ENCODE measurements at places on chromosomes 5 and 9. TPM values are rescaled to one million over a fixed set of nuclear protein-coding genes. Genes with fewer than 3 reads are reported as not detected.
A peak's percentile ranks its signal among the peaks of the same experiment; 100 is the strongest.

- H3K27me3 ChIP-seq = no peaks in the 10 kb centered on the region
Observed at GRCh38 chr9:87742813-87743428, 17.0 kb downstream of the CTSL start.

DNA sequence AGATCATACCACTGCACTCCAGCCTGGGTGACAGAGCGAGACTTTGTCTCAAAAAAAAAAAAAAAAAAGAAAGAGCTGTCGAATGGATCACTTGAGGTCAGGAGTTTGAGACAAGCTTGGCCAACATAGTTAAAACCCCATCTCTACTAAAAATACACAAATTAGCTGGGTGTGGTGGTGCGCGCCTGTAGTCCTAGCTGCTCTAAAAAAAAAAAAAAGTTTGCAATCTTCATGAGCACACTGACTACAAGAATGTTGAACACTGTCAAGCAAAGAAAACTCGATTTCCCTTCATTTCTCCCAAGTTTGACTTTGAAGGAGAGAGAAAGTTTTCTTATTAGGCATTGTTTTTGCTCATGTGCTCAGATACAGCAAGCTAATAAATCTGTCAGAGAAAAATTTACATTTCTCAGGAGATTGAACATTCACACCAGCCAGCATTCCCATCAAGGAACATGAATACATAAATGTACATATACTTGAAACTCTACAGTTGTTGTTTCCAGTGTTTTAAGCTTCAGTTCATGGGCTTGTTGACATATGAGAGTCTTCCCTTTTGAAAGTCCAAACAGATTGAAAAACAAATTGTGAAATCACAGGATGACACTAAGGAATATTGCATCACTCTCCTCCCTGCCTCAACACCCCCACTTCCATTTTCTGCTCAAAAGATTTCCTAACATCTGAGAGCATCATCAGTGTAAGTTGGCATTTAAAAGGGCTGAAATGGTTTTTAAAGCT, 81.8 kb downstream of the ARRDC3 start:
- no peaks in the 10 kb centered on the region for H3K27me3 ChIP-seq
- H3K4me1 ChIP-seq = peaks cover 4% of the 10 kb centered on the region
- H3K4me3 ChIP-seq = no peak overlapping the region
- no peak for DNase-seq

- no peaks in the 10 kb centered on the region for H3K4me1 ChIP-seq
- H3K4me3 ChIP-seq = no peak overlapping the region
- no peak overlapping the region for H3K27ac ChIP-seq
- no peaks in the 10 kb centered on the region for H3K27me3 ChIP-seq
- DNase-seq = no peak
Observed at GRCh38 chr9:94757158-94757557, 30.7 kb downstream of the AOPEP start.

DNA sequence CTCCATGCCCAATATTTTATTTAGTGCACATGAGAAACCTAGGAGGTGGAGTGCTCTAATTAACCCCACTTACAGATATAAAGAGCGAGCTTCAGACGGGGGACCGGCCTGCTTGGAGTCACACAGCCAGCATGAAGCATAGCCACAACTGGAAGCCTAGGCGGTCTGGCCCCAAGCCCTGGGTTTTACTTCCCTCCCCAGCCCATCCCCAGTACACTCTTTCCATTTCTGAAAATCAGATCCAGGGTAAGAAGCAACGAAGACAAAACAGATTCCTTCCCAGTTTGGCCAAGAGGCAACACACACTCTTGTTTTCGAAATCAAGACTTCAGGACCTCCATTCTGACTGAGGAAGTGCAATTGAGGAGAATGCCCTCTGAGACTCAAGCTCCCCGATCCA, 27.1 kb downstream of the KCNMB1 start:
- DNase-seq = no peak
- H3K4me1 ChIP-seq = no peaks in the 10 kb centered on the region
- H3K36me3 ChIP-seq = no peaks in the 10 kb centered on the region
- no peak overlapping the region for H3K4me3 ChIP-seq

GRCh38 chr9:137454597-137455358, 4.4 kb downstream of the NSMF start:
- H3K4me1 ChIP-seq = peaks cover 43% of the 10 kb centered on the region
- DNase-seq = peak; percentile 65
- no peaks in the 10 kb centered on the region for H3K27me3 ChIP-seq
- H3K4me3 ChIP-seq = peak overlapping the region; percentile 10

DNA sequence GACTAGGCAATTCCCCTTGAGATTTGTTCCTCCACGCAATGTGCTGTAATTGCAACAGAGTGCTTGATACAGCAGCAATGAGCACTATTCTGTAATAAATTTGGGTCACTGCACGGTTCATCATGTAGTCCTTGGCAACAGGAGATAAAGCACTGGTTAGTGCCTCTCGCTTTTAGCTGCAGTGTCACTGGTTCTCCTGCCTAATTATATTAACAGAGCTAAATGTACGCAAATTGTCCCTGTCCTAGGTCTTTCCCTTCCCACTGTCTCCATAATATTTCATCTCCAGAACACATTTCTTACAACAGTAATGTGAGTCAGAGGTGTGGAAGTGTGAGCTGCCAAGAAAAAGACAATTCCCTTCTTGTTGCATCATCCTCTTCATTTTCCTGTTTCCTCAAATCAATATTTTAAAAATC, 553.1 kb downstream of the ZNF608 start:
- no peaks in the 10 kb centered on the region for H3K36me3 ChIP-seq
- no peak for DNase-seq
- H3K27ac ChIP-seq = no peak overlapping the region
- no peak overlapping the region for H3K4me3 ChIP-seq

DNA sequence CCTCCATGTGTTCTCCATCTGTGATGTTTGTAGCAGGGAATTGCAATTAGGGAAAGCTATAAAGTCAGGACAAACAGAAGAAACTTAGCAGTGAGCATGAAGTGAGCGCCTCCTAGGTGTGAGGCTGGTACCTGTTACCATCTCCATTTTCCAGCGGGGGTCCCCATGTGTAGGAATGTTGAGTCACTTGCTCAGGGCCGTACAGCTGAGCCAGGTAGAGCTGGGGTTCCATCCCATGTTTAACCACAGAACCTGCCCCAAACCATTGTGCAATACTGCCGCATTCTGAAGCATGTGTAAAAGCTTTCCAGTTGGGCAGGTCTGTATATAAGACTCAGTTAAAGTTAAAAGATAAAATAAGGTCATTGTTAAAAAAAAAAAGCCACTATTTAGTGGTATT, 62.7 kb downstream of the NDFIP1 start:
- no peaks in the 10 kb centered on the region for H3K4me1 ChIP-seq
- no peaks in the 10 kb centered on the region for H3K36me3 ChIP-seq
- no peak overlapping the region for H3K4me3 ChIP-seq
- no peak for DNase-seq
- no peaks in the 10 kb centered on the region for H3K27me3 ChIP-seq

- H3K36me3 ChIP-seq = no peaks in the 10 kb centered on the region
- no peak overlapping the region for H3K4me3 ChIP-seq
- H3K27ac ChIP-seq = no peak overlapping the region
- no peak for DNase-seq
- H3K4me1 ChIP-seq = no peaks in the 10 kb centered on the region
Observed at GRCh38 chr5:62661126-62661525, 82.5 kb downstream of the LRRC70 start.

- peak; percentile 88 for DNase-seq
- no peaks in the 10 kb centered on the region for H3K27me3 ChIP-seq
- no peaks in the 10 kb centered on the region for H3K4me1 ChIP-seq
- no peaks in the 10 kb centered on the region for H3K36me3 ChIP-seq
- peak overlapping the region; percentile 58 for H3K27ac ChIP-seq
Observed at GRCh38 chr9:12813960-12814876, 39.4 kb downstream of the LURAP1L start.

- H3K27ac ChIP-seq = no peak overlapping the region
- no peaks in the 10 kb centered on the region for H3K36me3 ChIP-seq
- no peaks in the 10 kb centered on the region for H3K27me3 ChIP-seq
- H3K4me1 ChIP-seq = no peaks in the 10 kb centered on the region
Observed at GRCh38 chr5:148735301-148735835, 81.0 kb upstream of the HTR4 start.

DNA sequence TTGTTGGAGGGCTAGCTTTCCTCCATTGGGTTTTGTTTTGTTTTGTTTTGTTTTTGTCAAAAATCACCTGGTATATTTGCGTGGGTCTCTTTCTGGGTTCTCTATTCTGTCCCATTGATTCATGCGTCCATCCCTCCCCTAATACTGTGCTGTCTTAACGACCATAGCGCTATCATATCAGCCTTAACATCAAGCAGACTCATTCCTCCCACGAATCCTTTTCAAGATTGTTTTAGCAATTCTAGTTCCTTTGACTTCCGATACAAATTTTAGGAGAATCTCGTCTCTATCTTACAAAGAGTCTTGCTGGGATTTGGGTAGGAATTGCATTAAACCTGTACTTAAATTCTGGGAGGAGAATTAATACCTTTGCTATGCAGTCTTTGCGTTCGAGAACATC, 31.1 kb upstream of the RNF130 start:
- no peak overlapping the region for H3K4me3 ChIP-seq
- no peaks in the 10 kb centered on the region for H3K27me3 ChIP-seq
- DNase-seq = no peak
- no peaks in the 10 kb centered on the region for H3K36me3 ChIP-seq
- no peak overlapping the region for H3K27ac ChIP-seq

DNA sequence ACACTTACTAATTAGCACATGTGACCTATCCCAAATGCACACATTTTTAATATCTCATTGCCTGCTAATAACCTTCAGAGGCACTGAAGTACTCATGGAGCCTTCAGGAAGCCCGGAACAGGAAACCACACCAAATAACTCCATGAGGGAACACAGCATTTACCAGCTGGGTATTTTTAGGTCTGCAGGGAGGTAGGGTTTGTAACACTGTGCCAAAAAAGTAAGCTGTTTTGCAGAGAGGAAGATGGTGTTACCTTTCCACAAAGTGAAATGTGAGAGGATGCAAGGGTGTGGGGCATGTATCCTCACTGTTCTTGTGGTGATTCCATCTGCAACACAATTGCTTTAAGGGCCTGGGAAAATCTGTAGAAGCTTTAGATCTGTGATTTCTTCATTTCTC, 64.4 kb downstream of the NUDT12 start:
- no peak for DNase-seq
- no peak overlapping the region for H3K4me3 ChIP-seq
- no peak overlapping the region for H3K27ac ChIP-seq
- H3K4me1 ChIP-seq = no peaks in the 10 kb centered on the region
- no peaks in the 10 kb centered on the region for H3K36me3 ChIP-seq

- H3K27ac ChIP-seq = no peak overlapping the region
- H3K4me3 ChIP-seq = no peak overlapping the region
- DNase-seq = no peak
- peaks cover 8% of the 10 kb centered on the region for H3K36me3 ChIP-seq
- H3K4me1 ChIP-seq = no peaks in the 10 kb centered on the region
- no peaks in the 10 kb centered on the region for H3K27me3 ChIP-seq
Observed at GRCh38 chr5:58969795-58970194, 386.9 kb downstream of the RAB3C start.

- peak overlapping the region; percentile 88 for H3K27ac ChIP-seq
- no peaks in the 10 kb centered on the region for H3K36me3 ChIP-seq
- peak overlapping the region; percentile 93 for H3K4me3 ChIP-seq
Observed at GRCh38 chr9:86944796-86945727, 2.2 kb downstream of the GAS1 start.

DNA sequence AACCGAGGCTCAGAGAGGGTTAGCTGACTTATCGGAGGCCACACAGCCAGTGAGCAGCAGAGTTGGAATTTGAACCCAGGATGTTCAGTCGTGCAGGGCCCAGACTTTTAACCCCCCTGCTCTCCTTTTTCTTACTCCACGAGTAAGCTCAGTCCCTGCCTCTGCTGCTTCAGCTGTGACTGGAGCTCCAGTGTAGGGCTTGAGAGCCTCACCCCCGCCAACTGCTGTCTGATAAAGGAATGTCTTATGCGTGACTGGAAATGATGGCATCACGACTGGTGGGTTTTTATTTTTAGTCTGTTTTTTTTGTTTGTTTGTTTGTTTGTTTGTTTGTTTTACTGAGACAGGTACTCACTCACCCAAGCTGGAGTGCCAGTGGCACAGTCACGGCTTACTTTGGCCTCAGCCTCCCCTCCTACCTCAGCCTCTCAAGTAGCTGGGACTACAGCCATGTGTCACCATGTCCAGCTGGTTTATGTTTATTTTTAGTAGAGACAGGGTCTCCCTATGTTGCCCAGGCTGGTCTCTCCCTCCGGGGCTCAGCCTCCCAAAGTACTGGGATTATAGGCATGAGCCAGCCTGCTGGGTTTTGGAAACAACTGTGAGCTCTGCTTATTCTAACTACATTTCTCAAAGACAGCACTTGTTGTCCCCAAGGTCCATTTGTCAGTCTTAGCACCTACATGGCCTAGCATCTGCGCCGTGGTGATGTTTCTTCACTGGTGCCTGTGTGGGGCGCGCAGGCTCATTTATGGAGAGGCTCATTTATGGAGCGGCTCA, 52.5 kb upstream of the NCS1 start:
- no peak overlapping the region for H3K27ac ChIP-seq
- H3K4me1 ChIP-seq = peaks cover 17% of the 10 kb centered on the region
- H3K36me3 ChIP-seq = peaks cover 25% of the 10 kb centered on the region
- no peak overlapping the region for H3K4me3 ChIP-seq
- no peaks in the 10 kb centered on the region for H3K27me3 ChIP-seq

- H3K36me3 ChIP-seq = no peaks in the 10 kb centered on the region
- no peaks in the 10 kb centered on the region for H3K27me3 ChIP-seq
- no peak for DNase-seq
Observed at GRCh38 chr9:86128235-86128822, 29.0 kb upstream of the GOLM1 start.

GRCh38 chr9:108961151-108961550, 27.0 kb downstream of the ABITRAM start:
- no peak overlapping the region for H3K4me3 ChIP-seq
- no peak for DNase-seq
- H3K27me3 ChIP-seq = no peaks in the 10 kb centered on the region
- H3K27ac ChIP-seq = no peak overlapping the region
- H3K4me1 ChIP-seq = no peaks in the 10 kb centered on the region

- H3K27me3 ChIP-seq = no peaks in the 10 kb centered on the region
- H3K4me1 ChIP-seq = no peaks in the 10 kb centered on the region
- H3K36me3 ChIP-seq = no peaks in the 10 kb centered on the region
- H3K27ac ChIP-seq = no peak overlapping the region
- no peak for DNase-seq
Observed at GRCh38 chr9:89419978-89420394, 77.9 kb downstream of the SEMA4D start.

GRCh38 chr5:134079748-134080581, 34.5 kb upstream of the TCF7 start:
- H3K27ac ChIP-seq = no peak overlapping the region
- no peaks in the 10 kb centered on the region for H3K27me3 ChIP-seq
- no peaks in the 10 kb centered on the region for H3K36me3 ChIP-seq
- DNase-seq = no peak
- H3K4me1 ChIP-seq = no peaks in the 10 kb centered on the region

- DNase-seq = no peak
Observed at GRCh38 chr9:33517373-33517772, 6.7 kb upstream of the ANKRD18B start.

- H3K27ac ChIP-seq = no peak overlapping the region
- DNase-seq = no peak
- H3K4me3 ChIP-seq = no peak overlapping the region
- H3K36me3 ChIP-seq = no peaks in the 10 kb centered on the region
Observed at GRCh38 chr5:87705876-87706275, 293.1 kb upstream of the CCNH start.

The PCBD2 gene
- total RNA-seq = 7.6 TPM

The GABRA1 gene
- total RNA-seq = not detected

The GRIN1 gene
- total RNA-seq = not detected

The PBX3 gene
- total RNA-seq = 24.3 TPM

The EQTN gene
- not detected for total RNA-seq

The DCP2 gene
- total RNA-seq = 24.6 TPM

The PAPPA gene
- total RNA-seq = 6.0 TPM

The SLC6A7 gene
- not detected for total RNA-seq

The AGXT2 gene
- total RNA-seq = not detected

The PTGES2 gene
- total RNA-seq = 97.2 TPM

All from ascending aorta (tissue), 2 donors.